ENCODE measurements at places on chromosomes 7 and 10.
A peak's percentile ranks its signal among the peaks of the same experiment; 100 is the strongest.

DNA sequence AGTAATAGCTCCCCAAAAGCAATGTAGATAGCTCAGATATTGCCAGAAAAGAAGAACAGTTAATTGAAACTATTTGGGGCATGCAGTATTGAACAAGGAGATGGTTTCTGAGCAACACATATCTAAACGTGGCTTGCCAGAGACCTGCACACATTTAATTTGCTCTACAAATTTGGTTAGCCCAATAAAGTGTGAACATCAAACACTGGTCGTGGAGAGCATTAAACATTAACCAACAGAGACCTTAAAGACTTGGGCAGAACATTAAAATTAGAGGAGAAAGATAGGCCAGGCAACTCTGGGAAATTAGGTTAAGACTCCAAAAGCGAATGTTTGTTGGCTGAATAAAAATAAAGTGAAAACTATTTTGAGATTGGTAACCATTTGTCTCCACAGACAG is 61.6 kb upstream of the ARID5B start:
- DNase-seq, result no peak

GRCh38 chr10:97974526-97975525 is 55.6 kb downstream of the CRTAC1 start:
- no peak for DNase-seq

DNA sequence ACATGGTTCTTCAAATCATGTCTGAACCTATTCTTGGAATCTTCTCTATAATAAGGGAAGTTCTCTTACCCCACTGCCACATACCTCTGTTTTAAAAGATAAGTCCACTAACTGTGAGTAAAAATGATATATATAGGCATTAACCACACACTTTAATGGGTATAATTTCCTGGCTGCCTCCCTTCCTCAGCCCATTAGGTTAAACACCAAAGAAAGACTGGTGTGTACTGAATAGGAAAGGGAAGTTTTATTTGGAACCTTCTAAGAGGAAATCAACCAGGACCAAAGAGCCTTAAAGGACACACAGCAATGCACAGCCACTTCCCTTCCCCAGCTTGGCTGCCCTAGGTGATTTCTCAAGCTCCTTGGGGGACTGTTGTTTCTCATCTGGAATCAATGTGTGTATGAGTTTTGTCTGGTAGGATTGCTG is 5.0 kb upstream of the WBP1L start:
- DNase-seq, result no peak

DNA sequence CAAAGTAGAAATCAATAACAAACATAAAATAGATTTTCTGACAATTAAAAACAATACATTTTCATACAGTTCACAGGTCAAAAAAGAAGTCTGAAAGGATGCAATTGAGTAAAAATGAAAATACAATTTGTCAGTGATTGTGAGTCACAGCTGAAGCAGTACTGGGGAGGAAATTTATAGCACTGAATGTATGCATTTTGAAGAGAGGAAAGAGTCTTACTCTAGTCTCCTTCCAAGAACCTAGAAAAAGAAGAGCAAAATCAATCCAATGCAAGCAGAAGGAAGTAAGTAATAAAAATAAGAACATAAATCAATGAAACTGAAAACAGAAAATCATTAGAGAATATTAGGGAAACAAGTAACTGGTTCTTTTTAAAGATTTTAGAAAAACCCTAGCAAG is 507.2 kb upstream of the IGFBP3 start:
- no peak for DNase-seq

- DNase-seq, result no peak
These were observed 22.5 kb upstream of the HPS1 start for GRCh38 chr10:98469001-98469931.

- peak; percentile 91 for DNase-seq
These were observed at the start of gene TRIM56 for GRCh38 chr7:101085162-101085964. Gene TRIM56 (plus strand): TSS chr7:101085481. CDS start chr7:101087313, 1,832 bp downstream.

DNA sequence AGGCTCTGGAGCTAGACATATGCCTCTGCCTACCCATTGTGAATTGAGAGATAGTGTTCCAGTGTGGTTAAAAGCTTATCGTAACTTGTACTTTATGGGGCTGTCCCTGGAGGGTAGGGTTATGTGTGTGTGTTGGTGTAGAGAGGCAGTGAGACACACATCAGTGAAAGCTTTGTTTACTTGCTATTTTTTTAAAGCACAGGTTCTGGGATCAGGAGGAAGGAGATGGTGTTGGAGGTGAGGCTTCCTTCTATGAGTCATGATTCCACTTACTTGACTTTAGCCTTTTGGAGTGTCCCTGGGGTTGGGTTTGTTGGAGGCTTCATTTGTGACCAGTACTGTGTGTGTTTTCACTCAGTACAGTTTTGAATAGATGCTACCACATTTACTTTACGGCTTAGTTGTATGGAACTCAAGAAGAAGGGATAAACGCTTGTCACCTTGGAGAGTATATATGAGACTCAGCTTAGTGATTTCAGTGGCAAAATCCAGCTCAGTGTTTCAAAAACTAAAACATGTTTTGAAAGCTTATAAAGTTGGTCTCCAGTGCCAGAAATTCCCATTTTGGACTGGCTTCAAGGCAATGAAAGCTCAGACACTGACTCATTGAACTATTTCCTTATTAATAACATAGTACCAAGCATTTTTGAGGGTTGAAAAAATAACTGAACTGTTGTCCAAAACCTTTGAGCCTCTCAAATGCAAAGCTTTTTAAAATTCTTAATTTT is 106.2 kb downstream of the PLXDC2 start:
- peak; percentile 12 for DNase-seq

DNA sequence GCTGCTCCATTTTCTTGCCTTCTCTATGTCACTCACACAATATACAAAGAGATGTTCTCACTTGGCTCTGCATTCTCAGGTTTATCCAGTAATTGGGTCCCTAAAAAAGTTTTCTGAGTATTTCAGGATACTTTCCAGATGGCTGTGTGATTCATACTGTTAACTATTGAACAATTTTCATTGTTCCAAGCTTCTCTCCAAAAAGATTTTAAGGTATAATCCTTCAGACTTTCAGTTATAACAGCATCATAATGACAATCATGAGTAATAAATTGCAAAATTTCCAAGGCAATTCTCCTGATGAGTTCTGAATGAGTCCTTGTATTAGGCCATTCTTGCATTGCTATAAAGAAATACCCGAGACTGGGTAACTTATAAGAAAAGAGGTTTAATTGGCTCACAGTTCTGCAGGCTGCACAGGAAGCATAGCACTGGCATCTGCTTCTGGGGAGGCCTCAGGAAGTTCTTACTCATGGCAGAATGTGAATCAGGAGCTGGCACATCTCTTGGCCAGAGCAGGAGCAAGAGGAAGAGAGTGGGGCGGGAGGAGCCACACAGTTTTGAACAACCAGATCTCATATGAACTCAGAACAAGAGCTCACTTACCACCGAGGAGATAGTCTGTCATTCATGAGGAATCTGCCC is 148.1 kb downstream of the SLC16A9 start:
- no peak for DNase-seq

GRCh38 chr10:97355571-97355975 is 21.0 kb upstream of the FRAT2 start:
- DNase-seq, result no peak

GRCh38 chr7:78153285-78153684 is 354.7 kb downstream of the PHTF2 start:
- DNase-seq, result no peak

DNA sequence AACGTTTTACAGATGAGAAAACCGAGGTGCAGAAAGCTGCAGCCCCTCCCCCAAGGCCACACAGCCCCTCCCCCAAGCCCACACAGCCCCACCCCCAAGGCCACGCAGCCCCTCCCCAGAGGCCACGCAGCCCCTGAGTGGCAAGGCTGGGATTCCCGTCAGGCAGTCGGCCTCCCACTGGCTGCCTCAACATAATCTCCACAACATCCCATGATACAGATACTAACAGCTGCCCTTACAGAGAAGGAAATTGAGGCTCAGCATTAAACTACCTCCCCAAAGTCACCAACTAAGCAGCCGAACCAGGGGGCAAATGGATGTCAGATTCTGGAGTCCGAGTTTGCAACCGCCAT is 15.9 kb downstream of the SH3PXD2A start:
- no peak for DNase-seq

GRCh38 chr10:8006274-8006999 is 48.1 kb upstream of the GATA3 start:
- no peak for DNase-seq

DNA sequence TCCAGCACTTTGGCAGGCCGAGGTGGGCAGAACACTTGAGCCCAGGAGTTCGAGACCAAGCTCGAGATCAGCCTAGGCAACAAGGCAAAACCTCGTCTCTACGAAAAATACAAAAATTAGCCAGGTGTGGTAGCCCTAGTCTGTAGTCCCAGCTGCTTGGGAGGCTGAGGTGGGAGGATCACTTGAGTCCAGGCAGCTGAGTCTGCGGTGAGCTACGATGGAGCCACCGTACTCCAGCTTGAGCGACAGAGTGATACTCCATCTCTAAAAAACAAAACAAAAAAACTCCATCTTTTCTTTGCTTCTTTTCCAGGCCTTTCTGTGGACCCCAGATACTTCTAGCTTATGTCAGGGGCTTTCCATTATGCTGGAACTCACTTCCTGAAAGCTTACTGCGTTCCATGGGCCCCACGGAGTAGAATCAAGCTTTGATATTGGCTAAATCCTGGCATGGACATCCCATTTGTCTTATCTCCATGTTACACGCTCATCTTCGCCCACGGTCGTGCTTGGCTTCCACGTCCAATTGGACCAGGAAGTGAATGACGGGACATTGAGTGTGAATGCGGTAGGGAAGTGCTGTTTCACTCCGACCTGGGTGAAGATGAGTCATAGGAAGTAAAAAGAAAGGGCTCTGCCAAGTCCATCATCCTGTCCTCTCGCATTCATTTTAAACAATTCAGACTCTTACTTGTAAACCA is 45.7 kb downstream of the FAM171A1 start:
- DNase-seq, result no peak

DNA sequence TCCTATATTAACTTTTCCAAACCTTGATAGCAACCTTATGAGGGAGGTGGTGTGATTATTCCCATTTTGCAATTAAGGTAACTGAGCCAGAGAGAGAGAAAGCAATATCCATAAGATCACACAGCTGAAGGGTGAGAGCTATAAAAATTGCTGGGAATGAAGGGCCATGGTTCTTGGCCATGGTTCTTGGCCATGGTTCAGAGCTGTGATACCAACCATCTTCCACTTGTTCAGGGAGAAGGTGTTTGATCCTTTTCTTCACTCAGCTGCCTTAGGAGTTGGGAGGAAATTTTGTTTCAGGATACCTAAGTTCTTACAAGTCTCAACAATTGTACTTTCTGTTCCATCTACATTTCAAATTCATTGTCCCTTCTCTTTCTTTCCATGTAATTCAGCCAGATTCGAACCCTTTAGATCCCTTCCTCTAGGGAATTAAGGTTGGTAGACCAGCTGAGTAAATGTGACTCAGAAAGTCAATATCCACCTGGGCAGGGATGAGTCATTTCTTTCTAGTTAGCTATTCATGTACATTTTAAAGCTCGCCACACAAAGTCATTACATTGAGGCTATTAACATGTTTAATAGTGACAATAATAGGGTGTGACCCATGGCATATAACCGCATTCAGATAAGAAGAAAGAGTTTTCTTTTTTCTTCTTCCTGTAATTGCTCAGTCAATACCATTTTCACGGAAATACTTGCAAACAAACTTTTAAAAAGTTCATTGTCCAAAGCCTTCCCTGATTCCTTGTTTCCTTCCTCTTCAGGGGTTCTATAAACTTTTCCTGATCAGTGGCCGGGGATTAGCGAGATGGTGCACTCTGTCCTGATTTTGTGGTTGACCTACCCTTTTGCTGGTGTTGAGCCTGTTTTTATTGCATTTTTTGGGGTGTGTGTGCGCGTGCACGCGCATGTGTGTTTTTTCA is 143.4 kb downstream of the TCF7L2 start:
- DNase-seq, result no peak

DNA sequence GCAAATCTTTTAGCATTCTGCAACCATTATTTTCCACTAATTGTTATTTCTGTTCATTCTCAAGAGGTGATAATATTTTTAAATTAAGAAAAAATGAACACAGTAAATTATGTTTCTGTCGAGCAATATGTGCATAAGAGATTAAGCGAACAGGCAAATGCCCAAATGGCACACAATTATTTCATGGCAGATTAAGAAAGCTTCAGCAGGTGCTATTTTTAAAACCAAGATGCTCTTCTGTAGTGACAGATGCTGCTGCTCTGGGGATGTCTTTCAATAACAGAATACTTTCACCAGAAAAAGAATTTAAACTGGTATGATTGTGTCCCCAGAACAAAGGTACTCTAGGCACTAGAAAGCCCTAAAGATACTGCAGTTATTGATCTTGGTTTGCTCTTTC is 412.7 kb upstream of the SORCS1 start:
- no peak for DNase-seq

GRCh38 chr10:10886861-10887531 is 130.7 kb upstream of the CELF2 start:
- no peak for DNase-seq

- DNase-seq, result no peak
These were observed 191.3 kb upstream of the KAT6B start for GRCh38 chr10:74634995-74635536.

- peak; percentile 36 for DNase-seq
These were observed 49.7 kb downstream of the DNAJC12 start for GRCh38 chr10:67788028-67788886.

DNA sequence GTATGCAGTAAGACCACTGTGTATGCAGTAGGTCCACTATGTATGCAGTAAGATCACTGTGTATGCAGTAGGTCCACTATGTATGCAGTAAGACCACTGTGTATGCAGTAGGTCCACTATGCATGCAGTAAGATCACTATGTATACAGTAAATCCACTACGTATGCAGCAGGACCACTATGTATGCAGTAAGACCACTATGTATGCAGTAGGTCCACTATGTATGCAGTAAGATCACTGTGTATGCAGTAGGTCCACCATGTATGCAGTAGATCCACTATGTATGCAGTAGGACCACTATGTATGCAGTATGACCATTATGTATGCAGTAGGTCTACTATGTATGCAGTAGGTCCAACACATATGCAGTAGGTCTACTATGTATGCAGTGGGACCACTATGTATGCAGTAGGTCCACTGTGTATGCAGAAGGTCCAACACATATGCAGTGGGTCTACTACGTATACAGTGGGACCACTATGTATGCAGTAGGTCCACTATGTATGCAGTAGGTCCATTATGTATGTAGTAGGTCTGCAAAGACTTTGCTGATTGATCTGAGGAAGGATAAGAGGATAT is 313.6 kb downstream of the ADARB2 start:
- no peak for DNase-seq

- no peak for DNase-seq
These were observed 40.3 kb upstream of the TRIM8 start for GRCh38 chr10:102603946-102604345.

- DNase-seq, result no peak
These were observed 6.8 kb downstream of the HSPA14 start for GRCh38 chr10:14844948-14845347.

DNA sequence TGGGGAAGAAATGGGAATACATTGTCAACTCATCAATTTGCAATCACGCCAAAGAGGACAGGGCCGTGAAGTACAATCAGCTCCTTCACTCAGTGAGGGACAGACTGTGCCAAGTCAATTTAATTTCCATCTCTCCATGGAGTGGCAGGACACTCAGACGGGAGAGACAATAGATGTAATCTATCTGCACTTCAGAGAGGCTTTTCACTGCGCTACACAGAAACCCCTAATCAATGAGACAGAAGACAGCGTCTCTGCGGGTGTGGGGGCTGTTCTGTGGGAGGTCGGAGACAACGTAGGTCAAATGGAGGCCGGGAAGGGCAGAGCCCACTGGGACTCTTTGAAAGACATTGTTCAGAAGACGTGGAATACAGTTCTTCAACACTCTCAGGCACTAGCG is 541.0 kb upstream of the ADARB2 start:
- no peak for DNase-seq
